Cardiac fibroblast (primary cell): ENCODE measurements at places on chromosomes 16 and 17.

- peak; percentile 73 for DNase-seq
Observed at GRCh38 chr17:29687596-29687995, 64.9 kb upstream of the CORO6 start.

DNA sequence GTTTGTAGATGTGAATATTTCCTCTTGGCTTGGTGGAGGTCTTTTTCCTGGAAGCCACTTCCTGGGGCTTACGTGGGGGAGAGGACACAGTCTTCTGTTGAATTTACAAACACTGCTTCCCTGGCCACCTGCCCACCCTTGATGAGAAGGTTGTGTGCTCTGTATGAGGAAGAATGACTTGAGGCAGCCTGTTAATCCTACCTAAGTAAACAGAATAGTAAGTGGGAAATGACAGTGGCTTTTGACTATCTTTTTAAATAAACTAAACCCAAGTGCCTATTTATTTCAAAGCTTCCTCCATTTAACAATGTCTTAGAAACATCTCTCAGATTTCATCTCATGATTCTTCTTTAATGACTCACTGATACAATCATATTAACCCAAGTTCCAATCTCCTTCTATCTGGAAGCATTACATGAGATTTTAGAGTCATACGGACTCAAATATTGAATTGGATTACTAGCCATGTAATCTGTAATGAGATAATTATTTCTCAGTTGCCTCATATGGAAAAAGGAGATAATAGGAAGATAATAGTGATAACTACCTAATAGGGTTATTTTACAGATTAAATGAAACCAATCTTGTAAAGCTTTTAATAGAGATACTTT lies 96.6 kb upstream of the SMIM36 start:
- DNase-seq = peak; percentile 25

DNA sequence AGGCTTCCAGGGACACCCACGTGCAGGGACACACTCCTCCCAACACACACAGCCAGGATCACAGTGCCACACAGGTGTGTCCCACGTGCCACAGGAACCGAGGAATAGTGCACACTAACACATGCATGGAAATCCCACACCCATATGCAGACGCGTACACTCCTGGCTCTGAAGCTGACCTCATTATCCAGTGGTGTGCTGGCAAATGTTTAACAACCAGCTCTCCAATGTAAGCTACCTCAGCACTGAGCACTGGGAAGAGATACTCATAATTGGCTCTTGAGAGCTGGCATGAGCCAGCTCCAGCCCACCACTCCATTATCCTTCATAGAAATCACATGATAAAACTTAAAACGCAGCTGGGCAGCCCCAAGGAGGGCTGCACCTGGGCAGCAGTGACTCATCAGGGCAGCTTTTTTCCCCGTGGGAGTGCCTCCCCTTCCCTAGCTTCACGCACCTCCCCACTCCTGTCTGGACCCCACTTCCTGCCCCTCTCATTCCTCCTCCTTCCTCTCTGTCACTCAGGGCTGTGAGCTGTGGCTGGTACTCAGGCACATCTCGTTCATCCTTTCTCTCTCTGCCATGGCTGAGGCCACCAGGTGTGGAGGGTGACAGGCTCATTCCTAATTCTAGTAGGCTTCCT lies 14.9 kb upstream of the TBX21 start:
- DNase-seq = no peak

- DNase-seq = peak; percentile 10
Observed at GRCh38 chr16:3645504-3646347, 8.8 kb upstream of the DNASE1 start.

- no peak for DNase-seq
Observed at GRCh38 chr16:801584-802363, 1.2 kb upstream of the GNG13 start.

- no peak for DNase-seq
Observed at GRCh38 chr16:2299121-2299914, 31.4 kb upstream of the RNPS1 start.

DNA sequence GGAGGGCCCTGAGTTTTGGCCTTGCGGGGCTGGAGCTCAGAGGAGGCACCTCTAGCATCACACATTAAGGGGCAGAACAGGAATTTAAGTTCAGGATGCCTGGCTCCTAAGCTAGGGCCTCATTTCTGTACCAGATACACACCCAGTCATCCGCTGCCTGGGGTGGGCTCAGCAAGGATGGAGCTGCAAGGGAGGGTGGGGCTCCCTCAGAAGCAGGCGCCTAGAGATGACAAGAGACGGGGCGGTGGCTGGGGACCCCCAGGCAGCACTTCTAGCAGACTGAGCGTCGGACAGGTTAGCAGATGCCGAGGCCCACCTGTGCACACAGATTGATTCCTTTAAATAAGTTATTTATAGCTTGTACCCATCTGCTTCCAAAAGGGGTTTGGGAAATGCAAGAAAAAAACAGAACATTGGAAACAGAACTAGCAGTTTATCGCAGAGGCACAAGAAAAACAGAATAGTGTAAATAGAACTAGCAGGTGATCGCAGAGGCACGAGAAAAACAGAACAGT lies 47.6 kb upstream of the CBFA2T3 start:
- no peak for DNase-seq

GRCh38 chr16:72917051-72917450 lies 130.9 kb downstream of the ZFHX3 start:
- DNase-seq = no peak

GRCh38 chr16:80079072-80079471 lies 461.7 kb upstream of the DYNLRB2 start:
- no peak for DNase-seq

GRCh38 chr16:74438492-74438979 lies 17.3 kb upstream of the CLEC18B start:
- DNase-seq = no peak

DNA sequence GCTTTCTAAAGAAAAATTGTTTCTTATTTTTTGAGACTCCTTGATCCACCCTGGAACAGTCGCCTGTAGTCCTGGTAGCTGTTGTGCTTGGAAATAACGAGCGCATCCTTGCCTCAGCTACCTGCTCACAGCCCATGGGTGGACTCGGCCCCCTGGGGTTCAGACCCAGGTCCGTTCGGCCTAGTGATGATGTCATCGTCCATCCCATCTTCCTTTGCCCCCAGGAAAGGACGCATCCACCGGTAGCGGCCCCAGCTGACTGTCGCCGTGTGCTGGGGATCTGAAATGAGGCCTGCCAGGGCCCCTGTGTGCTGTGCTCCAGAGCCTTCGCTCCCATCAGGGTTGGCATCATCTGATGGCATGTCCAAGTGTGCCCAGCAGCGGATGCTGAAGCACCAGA lies 12.0 kb upstream of the CACNG1 start:
- DNase-seq = no peak

- no peak for DNase-seq
Observed at GRCh38 chr16:46612121-46612520, 9.1 kb downstream of the SHCBP1 start.

DNA sequence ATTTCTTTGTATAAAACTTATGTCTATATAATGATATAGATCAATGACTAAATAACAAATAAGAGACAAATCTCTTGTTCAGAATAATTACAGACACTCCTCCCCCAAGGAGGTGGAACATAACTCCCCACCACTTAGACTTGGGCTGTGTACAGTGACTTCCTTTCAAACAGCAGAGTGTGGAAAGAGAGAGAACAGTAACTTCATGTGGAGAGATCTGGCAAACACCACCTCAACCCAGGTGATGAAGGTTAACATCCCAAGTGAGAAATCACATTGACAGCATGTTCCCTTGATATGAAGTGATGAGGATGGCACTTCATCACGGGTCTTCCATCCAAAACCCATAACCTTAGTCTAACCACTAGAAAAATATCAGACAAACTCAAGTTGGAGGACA lies 169.3 kb downstream of the PARN start:
- no peak for DNase-seq

DNA sequence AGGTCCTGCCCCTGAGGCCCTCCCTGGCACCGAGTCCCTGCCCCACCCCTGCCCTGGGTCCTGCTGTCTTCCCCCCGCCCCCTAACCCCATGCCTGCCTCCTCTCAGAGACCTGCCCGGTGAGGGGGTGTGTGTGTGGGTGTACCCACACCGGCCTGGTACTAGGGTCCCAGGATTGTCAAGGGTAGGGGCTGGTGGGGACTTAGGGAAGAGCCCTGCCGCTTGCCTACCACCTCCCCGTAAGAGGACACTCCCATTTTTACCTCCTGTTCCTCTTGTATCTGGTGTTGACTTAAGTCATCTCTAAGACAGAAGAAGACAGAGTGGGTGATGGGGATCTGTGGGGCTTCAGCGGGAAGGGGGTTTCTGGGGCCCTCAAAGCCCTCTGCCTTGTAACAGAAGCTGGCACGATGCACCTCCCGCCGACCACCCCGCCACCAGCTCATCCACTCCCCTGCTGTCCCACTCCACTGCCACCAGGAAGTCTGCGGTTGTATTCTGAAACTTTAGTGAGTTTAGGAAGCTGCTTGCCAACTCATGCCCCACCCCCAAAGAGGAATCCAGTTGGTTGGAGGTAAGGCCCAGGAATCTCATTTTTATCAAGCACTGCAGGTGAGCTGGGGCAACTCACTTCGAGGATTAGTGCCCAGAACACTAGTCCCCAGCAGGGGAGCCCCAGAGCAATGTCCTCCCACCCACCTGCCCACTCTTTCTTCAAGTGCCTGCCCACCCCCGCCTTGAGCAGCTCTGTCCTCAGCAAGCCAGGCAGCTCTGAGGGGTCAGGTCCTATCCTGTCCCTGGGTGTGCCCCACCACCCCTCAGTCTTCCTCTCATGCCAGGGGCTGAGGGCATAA lies 5.6 kb downstream of the SPATA32 start:
- no peak for DNase-seq

- DNase-seq = no peak
Observed at GRCh38 chr17:49359990-49360795, 1.9 kb downstream of the ZNF652 start.

DNA sequence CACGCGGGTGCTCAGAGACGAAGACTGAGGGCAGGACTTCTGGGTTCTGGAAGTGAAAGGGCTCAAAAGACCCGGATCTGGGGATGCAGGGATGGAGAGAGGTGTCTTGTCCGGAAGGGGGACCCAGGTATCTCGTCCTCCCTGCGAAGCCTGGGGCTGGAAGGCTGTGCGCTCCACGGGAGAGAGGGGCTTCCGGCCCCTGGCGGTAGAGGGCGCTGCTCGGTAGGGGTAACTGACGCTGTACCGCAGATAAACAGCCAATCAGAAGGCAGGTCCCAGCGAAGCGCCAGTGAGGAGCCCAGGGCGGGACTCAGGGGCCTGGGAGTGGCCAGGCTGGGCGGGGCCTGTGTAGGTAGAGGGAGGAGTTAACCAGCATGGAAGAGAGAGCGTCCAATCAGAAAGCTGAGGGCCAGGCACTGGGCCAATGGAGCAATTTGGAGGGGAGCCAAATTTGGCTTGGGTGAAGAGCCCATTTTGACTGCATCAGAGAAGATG lies 804 bp downstream of the TGFB1I1 start:
- DNase-seq = peak; percentile 98

DNA sequence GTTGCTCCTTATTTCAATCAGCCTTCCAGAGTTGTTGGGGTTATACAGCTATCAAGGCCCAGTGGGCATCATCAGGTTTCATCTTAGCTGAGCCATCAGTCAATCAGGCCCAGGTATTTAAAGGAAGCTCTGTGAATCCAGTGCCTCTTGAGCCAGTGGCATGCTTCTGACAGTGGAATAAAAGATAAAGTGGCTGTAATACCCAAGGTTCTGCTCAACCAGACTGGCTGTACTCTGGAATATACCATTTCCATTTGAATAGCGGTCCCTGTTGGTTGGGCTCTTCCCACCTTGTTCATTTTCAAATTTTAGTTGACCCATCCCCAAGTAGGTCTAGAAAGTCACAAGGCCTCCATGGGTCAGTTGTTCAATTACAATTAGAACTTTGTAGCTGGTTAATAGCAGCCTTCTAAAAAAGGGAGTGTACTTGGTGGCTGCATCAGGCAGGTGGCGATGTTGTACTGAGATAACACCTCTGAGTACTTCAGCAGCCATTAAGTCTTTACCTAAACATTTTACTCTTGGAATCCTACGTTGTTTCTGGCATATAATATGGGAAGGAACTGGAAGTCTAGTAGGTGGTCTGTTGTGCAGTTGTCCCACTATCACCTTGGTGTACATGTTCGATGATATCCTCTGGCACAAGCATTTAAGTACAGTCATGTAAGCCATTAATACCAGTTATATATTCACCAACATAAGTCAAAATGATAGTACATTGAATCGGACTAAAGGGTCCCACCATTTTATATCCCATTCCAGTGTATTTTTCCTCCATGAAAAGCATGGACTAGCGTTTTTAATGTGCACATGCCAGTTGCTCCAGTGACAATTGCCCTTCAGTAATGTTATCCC lies 294.1 kb downstream of the BCAS3 start:
- peak; percentile 77 for DNase-seq

- no peak for DNase-seq
Observed at GRCh38 chr16:67207249-67208091, 8.5 kb downstream of the ELMO3 start.

GRCh38 chr17:47840001-47840741 lies 902 bp downstream of the SCRN2 start:
- DNase-seq = no peak

DNA sequence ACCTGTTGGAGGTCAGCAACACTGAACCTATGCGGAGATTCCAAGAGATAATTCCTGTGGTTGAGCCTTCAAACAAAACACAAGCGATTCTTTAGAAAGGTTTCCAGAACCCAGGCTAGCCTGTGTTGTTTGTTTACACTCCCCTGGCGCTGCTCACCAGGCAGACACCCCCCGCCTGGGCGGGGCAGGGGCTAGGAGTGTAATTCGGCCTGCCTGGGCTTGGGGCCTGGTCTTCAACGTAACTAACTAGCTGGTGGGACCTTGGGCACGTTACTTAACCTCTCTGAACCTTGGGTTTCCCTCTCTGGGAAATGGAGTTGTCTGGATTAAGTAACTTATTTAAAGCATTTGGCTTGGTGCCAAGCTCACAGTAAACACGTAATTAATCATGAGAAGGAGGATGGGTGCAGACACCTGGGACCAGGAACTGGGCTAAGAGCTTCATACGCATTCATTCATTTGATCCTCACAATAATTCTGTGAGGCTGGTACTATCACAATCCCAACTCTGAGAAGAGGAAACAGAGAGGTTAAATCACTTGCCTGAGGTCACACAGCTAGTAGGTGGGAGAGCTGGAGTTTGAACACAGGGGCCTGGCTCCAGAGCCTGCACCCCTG lies 7.6 kb upstream of the ARHGAP27 start:
- peak; percentile 29 for DNase-seq

GRCh38 chr17:9188367-9188766 lies 167.1 kb downstream of the NTN1 start:
- DNase-seq = no peak

- DNase-seq = no peak
Observed at GRCh38 chr16:23088018-23088417, 61.2 kb downstream of the USP31 start.

- peak; percentile 93 for DNase-seq
Observed at GRCh38 chr16:81711657-81712319, 67.3 kb upstream of the PLCG2 start.
